Neural progenitor cell (in vitro differentiated cells): ENCODE measurements at places on chromosomes 4 and X. TPM values are rescaled to one million over a fixed set of nuclear protein-coding genes. Genes with fewer than 3 reads are reported as not detected.

DNA sequence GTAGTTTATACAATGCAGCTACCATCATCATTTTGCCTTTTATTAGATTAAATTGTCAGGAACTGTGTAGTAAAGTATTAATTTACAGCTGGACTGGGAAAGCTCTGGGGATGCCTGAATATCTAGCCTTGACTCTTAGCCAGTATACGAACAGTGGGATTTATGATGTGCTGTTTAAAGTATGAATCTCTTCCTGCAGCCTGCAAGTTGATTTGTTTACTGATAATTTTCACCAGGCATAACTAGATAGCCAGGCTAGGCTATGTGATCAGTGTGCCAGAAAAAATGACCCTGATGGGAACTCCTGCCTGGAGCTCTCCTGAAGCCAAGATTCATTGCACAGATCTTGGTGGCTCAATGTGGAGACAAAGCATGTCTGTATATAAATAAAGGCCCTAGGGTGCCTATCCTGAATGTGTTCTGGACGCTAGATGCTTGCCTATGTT is 119.2 kb downstream of the SCLT1 start:
- DNase-seq = no peak
- no peaks in the 10 kb centered on the region for H3K4me1 ChIP-seq
- H3K4me3 ChIP-seq = no peak overlapping the region

DNA sequence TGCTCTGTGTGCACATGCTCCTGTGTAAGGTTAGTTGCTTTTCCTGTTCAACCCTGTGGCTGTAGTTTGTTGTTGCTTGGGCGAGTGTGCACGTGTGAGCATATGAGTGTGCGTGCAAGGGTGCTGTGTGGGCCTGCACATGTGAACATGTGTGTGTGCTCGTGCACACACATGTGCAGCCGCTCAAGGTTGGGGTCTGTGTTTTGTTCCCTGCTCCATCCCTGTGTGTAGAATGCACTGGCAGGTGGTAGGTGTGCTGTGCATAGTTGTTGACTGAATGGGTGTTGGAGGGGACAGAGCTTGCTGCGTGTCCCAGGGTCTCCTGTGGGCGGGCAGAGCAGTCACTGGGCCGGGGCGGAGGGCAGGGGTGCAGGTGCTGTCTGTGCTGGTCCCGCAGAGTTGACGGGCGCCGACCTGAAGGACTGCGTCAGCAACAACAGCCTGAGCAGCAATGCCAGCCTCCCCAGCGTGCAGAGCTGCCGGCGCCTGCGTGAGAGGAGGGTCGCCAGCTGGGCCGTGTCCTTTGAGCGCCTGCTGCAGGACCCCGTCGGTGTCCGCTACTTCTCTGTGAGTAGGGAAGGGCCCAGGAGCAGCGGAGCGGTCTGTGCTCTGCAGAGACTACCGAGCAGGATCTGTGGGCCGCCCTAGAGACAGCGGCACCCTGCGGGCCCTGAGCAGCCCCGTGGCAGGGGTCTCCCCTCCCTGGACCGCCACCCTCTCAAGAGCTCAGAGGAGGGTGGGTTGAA is 27.9 kb upstream of the HGFAC start:
- H3K27me3 ChIP-seq = no peaks in the 10 kb centered on the region
- H3K36me3 ChIP-seq = no peaks in the 10 kb centered on the region
- peaks cover 23% of the 10 kb centered on the region for H3K4me1 ChIP-seq
- DNase-seq = peak; percentile 59
- no peak overlapping the region for H3K4me3 ChIP-seq
- H3K27ac ChIP-seq = peak overlapping the region; percentile 37

GRCh38 chr4:82223715-82224114 is 150.1 kb downstream of the HNRNPD start:
- H3K36me3 ChIP-seq = no peaks in the 10 kb centered on the region
- no peaks in the 10 kb centered on the region for H3K27me3 ChIP-seq
- DNase-seq = no peak

- no peak for DNase-seq
- no peaks in the 10 kb centered on the region for H3K27me3 ChIP-seq
- peaks cover 14% of the 10 kb centered on the region for H3K36me3 ChIP-seq
- H3K4me1 ChIP-seq = peaks cover 10% of the 10 kb centered on the region
- no peak overlapping the region for H3K27ac ChIP-seq
Observed at GRCh38 chr4:25154594-25155265, 5.5 kb downstream of the SEPSECS start.

DNA sequence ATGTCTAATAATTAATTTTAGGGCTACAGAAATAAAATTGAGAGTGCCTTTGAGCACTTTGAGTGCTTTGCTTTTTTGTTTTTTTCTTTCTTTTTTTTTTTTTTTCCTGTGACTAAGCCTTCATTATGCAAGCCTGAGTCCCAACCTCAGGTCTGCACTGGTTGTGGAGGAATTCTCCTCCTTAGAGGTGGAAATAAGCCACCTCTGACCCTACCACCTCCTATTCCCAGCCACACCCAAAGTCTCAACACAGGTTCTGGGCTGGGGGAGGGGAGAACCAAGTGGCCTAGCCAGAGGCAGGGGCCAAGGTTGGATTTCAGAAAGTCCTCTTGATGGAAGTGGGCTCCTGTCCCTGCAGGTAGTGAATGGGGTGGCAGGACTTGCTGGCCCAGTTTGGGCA is 180.2 kb downstream of the ARAP2 start:
- H3K36me3 ChIP-seq = no peaks in the 10 kb centered on the region
- DNase-seq = no peak
- no peaks in the 10 kb centered on the region for H3K4me1 ChIP-seq
- no peak overlapping the region for H3K27ac ChIP-seq

- H3K27me3 ChIP-seq = no peaks in the 10 kb centered on the region
- peaks cover 18% of the 10 kb centered on the region for H3K4me1 ChIP-seq
- H3K4me3 ChIP-seq = no peak overlapping the region
- H3K36me3 ChIP-seq = peaks cover 3% of the 10 kb centered on the region
Observed at GRCh38 chrX:111861605-111862004, 14.4 kb upstream of the TRPC5OS start.

DNA sequence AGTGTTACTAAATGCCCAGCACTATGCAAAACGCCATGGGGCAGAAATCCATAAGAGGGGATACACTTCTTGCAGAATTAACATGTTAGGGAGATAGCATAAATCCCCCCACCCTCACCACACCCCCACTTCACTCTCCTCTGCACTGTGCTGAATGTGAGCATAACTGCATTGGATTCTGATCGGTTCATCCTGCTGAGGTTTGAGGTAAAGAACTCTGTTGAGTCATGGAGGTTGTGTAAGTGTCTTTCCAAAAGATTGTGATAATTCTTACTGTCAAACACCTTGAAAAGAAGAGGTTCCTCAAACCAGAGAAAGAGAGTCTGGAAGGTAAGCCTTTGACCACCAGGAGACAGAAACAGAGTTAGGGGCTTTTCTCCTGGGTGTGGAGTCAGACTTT is 43.6 kb downstream of the RBM47 start:
- no peaks in the 10 kb centered on the region for H3K27me3 ChIP-seq
- H3K27ac ChIP-seq = no peak overlapping the region
- H3K4me1 ChIP-seq = peaks cover 12% of the 10 kb centered on the region
- H3K4me3 ChIP-seq = no peak overlapping the region
- no peaks in the 10 kb centered on the region for H3K36me3 ChIP-seq

Gene ATP1B4
- not detected in 2 replicates for total RNA-seq

GRCh38 chrX:134423606-134424005 is 36.4 kb upstream of the HPRT1 start:
- H3K27me3 ChIP-seq = no peaks in the 10 kb centered on the region
- no peak overlapping the region for H3K4me3 ChIP-seq
- DNase-seq = no peak
- H3K4me1 ChIP-seq = no peaks in the 10 kb centered on the region

- no peaks in the 10 kb centered on the region for H3K27me3 ChIP-seq
- no peaks in the 10 kb centered on the region for H3K36me3 ChIP-seq
- H3K4me1 ChIP-seq = no peaks in the 10 kb centered on the region
- H3K27ac ChIP-seq = no peak overlapping the region
Observed at GRCh38 chrX:15200871-15201270, 69.0 kb downstream of the ASB9 start.

Gene RCHY1
- total RNA-seq = 13.4 and 33.4 TPM in 2 replicates

DNA sequence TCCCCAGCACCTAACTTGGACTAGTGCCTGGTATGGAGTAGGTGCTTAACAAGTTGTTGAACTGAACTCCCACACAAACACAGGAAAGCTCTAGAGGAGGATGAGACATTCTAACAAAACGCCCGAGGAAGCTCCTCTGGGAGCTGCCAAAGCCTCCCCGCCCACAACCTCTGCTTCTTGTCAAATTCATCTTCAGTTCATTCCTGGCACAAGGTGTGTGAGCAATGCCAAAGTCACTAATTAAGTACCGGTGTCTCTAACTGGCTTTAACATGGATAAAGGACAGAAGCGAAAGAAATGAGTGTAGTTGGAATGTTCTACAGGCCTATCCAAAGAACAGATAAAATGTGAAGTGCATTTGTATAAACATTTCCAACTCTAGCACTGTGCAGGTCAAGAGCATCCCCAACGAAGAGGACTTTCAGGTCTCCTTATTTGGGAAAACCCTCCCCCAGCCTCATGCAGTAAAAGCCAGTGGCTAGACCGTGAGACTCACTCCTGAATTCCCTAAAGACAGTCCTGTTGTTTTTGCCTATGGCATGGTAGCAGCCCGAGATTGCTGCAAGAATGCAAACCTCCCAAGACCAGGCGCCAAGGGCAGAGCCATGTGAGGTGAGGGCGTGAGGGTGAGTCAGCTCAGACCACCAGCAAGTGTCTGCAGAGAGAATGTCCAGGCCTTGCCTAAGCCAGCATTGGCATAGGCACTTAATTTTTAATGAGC is 72.2 kb upstream of the KLF3 start:
- no peak overlapping the region for H3K27ac ChIP-seq
- no peaks in the 10 kb centered on the region for H3K36me3 ChIP-seq
- H3K4me3 ChIP-seq = no peak overlapping the region
- no peak for DNase-seq
- H3K4me1 ChIP-seq = no peaks in the 10 kb centered on the region

- no peak overlapping the region for H3K27ac ChIP-seq
- peaks cover 27% of the 10 kb centered on the region for H3K4me1 ChIP-seq
- no peak for DNase-seq
- no peaks in the 10 kb centered on the region for H3K27me3 ChIP-seq
- no peaks in the 10 kb centered on the region for H3K36me3 ChIP-seq
Observed at GRCh38 chr4:145069361-145069760, 28.6 kb downstream of the ANAPC10 start.

DNA sequence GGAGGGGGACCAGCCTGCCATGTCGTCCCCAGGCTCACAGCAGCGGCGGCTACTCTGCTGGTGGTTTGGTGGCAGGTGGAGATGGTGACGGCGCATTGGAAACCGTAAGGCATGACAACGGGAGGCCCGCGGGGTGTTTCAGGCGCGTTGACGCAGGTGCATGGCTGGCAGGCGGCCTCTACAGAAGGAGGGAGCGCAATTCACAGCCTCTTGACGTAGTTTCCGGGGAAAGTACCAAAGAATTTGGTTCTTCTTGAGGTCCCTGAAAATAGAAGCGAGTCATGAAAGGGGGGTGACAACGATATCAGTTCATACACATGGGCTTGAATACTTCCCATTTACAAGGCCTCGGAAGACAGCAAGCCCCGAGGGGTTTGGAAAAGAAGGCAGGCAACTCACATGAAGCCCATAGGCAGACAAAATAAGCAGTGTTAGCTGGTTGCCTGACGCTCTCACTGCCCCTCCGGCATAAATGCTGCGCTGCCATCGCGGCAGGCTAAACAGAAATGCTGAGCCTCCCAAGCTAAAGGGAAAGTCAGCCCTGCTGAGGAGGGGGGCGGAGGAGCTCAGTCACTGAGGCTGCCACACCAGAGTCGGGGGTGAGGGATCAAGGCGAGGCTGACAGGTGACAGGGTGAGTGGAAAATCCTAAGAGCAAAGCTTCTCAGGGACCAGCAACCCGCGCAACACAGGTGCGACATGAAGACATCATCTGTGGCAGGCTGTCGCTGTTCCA is 52.3 kb upstream of the PDLIM3 start:
- H3K4me3 ChIP-seq = peak overlapping the region; percentile 28
- DNase-seq = peak; percentile 66
- H3K36me3 ChIP-seq = no peaks in the 10 kb centered on the region
- peaks cover 22% of the 10 kb centered on the region for H3K27me3 ChIP-seq
- peaks cover 4% of the 10 kb centered on the region for H3K4me1 ChIP-seq

- no peaks in the 10 kb centered on the region for H3K36me3 ChIP-seq
- peak; percentile 62 for DNase-seq
- no peaks in the 10 kb centered on the region for H3K27me3 ChIP-seq
- no peaks in the 10 kb centered on the region for H3K4me1 ChIP-seq
- no peak overlapping the region for H3K27ac ChIP-seq
Observed at GRCh38 chr4:121736735-121737351, 28.1 kb downstream of the SMIM43 start.

Gene BTK
- total RNA-seq = 0.03 TPM in 1 of 2 replicates, not detected in the other

Gene GSX2
- 0.59 TPM in 1 of 2 replicates, not detected in the other for total RNA-seq

DNA sequence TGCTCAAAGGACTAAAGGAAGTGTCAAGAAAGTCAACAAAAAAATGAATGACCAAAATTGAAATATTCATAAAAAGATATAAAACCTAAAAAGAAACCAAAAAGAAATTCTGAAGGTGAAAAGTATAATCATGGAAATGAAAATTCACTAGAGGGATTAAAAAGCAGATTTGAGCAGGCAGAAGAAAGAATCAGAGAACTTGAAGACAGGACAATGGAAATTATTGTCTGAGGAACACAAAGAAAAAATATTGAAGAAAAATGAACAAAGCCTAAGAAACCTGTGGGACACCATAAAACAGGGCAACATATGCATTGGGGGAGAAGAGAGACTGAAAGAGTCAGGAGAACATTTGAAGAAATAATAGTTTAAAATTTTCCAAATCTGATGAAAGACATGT is 9.9 kb upstream of the SPON2 start:
- DNase-seq = no peak
- H3K27me3 ChIP-seq = peaks cover 51% of the 10 kb centered on the region
- H3K27ac ChIP-seq = no peak overlapping the region
- no peaks in the 10 kb centered on the region for H3K36me3 ChIP-seq

DNA sequence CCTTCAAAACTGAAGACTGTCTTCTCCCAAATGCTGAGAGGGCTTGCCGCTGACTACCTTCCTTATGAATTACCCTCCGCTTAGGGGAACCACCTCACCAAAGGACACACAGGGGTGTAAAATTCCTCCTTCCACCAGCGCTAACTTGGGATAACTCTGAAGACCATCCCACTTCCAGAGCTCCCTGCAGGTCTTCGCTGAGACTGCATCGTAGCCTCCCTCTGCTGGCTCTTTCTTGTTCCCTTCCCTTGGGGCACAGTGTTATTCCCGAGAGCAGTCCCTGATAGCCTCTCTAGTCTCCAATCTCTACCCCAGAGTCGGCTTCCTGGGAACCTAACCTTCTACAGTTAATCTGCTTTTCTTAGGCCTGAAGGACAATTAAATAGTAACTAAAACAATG is 725.5 kb upstream of the ATOH1 start:
- H3K36me3 ChIP-seq = no peaks in the 10 kb centered on the region
- no peaks in the 10 kb centered on the region for H3K4me1 ChIP-seq
- H3K27me3 ChIP-seq = no peaks in the 10 kb centered on the region
- DNase-seq = no peak

DNA sequence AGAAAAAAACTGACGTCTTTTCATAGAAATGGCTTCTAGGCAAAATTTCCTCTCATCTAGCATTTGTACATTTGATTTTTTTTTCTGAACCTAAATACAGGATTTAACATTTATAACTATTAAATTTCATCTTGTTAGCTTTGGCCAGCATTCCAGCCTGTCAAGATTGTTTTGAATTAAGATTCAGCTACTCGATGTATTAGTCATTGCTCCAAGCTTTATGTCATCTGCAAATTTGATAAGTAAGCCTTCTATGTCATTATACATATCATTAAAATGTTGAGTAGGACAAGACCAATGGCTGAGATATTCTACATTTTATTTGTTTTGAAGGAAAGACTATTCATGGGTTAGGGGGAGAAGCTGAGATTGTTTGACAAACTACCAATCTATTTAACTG is 46.7 kb downstream of the DDX53 start:
- H3K4me1 ChIP-seq = no peaks in the 10 kb centered on the region
- no peak overlapping the region for H3K4me3 ChIP-seq
- no peaks in the 10 kb centered on the region for H3K36me3 ChIP-seq
- no peaks in the 10 kb centered on the region for H3K27me3 ChIP-seq
- no peak overlapping the region for H3K27ac ChIP-seq
- no peak for DNase-seq
